ENCODE measurements at places on chromosomes 2 and 18.
A peak's percentile ranks its signal among the peaks of the same experiment; 100 is the strongest.

DNA sequence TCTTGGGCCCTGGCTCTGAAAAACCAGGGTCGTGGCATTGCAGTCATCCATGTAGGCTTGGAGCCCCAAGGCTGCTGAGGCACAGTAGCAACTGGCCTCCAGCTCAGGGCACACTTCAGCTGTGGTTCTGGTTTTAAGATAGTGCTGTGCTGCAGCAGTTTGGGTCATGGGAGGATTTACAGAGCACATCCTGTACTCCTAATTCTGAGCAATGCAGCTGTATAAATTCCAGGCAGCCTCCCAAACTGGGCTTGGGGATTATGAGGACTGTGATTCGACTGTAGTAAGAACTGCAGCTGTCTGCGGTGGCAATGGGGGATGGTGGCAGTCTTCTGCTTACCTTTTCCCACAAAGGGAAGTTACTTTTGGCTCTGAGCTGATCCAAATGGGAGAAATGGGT, 536.3 kb upstream of the GCFC2 start:
- no peak for DNase-seq

- no peak for DNase-seq
These were observed 40.4 kb downstream of the L3MBTL4 start for GRCh38 chr18:6374340-6374739.

- DNase-seq = no peak
These were observed 34.4 kb downstream of the CD28 start for GRCh38 chr2:203740871-203741281.

DNA sequence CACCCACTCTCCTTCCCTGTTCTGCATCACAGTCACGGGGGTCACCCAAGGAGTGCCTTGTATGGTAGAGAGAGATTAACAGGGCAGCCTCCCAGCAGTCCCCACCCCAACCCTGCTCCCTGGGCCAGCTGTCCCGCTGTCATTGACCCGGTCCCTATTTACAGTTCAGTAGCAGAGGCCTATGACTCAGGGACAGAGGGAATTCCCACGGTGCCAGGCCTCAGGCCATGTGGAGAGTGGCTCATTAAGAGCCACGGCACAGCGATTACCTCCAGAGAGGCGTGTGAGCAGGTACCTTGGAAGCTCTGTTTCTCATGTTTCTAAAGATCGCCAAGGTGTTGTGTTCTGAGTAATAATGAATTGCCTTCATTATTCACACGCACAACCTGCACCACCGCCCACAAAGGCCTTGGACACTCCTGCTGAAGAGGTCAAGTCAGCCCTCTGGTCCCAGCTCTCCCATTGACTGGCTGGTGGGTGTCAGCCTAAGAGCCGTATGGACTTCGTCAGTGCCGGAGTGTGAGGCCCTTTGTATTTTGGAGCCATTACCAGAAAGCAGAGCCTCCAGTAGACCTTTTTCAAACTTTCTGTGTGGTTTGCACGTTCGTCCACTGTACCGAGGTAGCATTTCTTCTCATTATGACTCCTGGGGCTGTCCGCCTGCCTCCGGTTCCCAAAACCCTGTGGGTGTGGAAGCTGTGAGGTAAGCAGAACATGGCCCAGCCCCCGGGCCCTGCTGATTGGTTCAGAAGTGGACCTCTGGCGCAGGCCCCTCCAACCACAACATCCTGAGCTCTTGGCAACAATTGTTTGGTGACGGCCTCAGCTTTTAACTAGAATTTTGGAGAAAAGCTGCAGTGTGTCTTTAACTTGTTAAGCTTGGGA, 47.0 kb downstream of the SERTAD2 start:
- peak; percentile 41 for DNase-seq

DNA sequence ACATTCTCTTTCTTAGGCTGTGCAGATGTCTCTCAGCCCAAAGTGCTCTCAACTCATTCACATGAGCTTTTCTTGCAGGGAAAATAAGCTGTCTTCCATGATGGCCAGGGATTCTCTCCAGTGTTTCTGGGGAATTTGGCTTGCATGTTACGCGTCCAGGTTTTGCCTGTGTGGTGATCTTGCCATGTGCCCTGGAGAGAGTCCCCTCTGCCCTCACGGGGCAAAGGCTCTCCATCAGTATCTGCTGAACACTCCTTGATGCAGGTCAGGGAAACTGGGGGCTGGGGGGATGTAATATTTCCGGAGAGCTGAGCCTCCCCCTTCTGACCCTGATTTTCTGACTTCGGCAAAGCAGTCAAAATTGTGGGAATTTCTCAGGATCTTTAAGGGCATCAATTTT, 87.6 kb downstream of the ACKR3 start:
- no peak for DNase-seq

GRCh38 chr2:134934641-134935040, 16.0 kb downstream of the CCNT2 start:
- no peak for DNase-seq

DNA sequence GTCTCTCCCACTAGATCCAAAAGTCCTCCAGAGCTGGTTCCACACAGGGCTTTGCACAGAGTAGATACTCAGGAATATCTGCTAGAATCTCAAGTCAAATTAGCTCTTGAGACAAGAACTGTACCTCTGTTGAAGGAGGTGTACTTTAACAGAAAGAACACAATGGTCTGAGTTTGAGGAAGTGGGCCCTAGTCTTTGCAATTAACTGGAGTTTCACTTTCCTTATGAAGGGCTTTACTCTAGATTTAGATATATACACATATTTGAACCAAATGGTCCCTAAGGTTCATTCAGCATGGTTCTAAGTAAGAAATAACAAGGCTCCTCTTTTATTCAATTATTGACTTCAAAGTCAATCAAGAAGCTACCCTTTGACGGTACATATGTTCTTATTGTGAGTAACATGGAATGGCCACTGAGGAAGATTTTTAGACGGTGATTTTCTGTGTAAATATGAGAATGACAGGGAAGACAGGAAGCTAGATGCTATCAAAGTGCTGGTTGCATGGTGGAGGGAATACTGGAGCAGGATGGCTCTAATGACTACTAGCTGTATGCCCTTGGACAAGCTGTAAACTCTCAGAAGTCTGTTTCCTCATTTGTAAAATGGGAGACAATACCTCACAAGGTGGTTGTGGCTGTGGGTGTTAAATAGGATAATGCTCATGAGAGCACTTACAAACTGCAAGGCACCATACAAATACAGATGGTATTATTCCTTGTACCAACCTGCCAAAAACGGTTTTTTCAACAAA, 73.5 kb upstream of the SERTAD2 start:
- DNase-seq = no peak

DNA sequence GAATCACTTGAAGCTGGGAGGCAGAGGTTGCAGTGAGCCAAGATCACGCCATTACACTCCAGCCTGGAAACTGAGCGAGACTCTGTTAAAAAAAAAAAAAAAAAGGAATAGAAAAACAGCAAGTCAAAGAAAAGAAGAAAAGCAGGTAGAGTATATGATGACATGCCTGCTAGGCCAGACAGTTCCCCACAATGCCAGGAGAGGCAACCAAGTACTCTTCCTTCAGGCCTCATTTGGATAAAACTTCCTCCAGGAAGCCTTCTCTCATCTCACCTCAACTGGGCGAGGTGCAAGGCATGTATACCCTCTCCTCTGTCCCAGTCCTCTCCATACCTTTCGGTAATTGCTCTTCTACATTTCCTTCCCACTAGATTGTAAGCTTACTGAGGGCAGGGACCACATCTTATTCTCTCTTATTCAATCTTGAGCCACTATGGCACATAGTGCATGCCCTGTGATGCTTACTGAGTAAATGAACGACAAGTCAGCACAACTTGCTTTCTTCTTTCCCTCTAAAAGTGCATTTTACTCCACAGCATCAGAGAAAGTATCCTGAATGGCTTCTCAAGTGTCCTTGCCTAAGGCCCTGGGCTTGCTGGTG, 10.1 kb upstream of the SPRED2 start:
- DNase-seq = no peak

DNA sequence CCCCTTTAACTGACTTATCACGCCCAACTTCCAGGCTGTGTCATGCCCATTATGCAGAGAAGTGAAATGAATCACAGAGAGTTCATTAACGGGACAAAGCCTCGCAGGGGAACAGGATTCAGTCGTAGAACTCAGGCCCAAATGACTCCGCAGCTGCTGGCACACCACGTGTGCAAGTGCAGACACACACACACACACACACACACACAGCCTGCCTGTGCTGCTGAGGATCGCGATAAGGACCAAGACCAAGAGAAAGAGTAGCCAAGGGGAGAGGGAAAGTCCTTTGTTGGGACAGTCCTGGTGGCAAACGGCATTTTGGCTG, 90.0 kb upstream of the TAF1B start:
- DNase-seq = no peak
